NCI-H187 treated with DMSO at 0.1 percent for 48 hours (cell line): ENCODE measurements at places on chromosomes 7 and 10.

DNA sequence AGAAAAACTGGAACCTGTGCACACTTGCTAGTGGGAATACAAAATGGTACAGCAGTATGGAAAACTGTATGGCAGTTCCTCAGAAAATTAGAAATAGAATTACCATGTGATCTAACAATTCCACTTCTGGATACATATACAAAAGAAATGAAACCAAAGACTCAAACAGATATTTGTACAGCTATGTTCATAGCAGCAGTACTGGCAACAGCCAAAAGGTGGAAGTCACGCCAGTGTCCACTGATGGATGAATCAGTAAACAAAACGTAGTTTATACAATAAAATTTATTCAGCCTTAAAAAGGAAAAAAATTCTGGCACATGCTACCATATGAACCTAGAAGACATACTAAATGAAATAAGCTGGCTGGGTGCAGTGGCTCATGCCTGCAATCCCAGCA is 23.0 kb downstream of the IDE start:
- DNase-seq: no peak

DNA sequence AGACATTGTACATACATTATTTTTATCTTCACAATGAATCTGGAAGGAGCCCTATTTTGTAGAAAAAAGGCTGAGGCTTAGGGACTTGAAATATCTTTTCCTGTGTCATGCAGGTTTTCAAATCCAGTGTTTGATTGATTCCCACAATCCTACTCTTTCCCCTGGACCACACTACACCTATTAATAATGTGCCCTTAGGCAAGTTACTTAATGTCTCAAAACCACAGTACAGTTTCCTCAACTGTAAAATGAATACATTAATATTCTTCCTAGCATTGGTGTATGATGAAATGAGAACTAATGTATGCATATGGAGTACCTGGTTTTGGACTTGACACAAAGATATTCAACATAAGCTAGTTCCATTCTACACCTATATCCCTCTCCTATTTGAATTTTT is 313.3 kb upstream of the SP8 start:
- DNase-seq: no peak

- DNase-seq: no peak
Measured at GRCh38 chr7:8491106-8491505, 57.7 kb downstream of the NXPH1 start.

GRCh38 chr10:33406596-33406995 is 72.1 kb upstream of the NRP1 start:
- no peak for DNase-seq

GRCh38 chr7:44759246-44759645 is 10.6 kb downstream of the ZMIZ2 start:
- no peak for DNase-seq

GRCh38 chr10:114681542-114681941 is 23.5 kb upstream of the ABLIM1 start:
- no peak for DNase-seq

DNA sequence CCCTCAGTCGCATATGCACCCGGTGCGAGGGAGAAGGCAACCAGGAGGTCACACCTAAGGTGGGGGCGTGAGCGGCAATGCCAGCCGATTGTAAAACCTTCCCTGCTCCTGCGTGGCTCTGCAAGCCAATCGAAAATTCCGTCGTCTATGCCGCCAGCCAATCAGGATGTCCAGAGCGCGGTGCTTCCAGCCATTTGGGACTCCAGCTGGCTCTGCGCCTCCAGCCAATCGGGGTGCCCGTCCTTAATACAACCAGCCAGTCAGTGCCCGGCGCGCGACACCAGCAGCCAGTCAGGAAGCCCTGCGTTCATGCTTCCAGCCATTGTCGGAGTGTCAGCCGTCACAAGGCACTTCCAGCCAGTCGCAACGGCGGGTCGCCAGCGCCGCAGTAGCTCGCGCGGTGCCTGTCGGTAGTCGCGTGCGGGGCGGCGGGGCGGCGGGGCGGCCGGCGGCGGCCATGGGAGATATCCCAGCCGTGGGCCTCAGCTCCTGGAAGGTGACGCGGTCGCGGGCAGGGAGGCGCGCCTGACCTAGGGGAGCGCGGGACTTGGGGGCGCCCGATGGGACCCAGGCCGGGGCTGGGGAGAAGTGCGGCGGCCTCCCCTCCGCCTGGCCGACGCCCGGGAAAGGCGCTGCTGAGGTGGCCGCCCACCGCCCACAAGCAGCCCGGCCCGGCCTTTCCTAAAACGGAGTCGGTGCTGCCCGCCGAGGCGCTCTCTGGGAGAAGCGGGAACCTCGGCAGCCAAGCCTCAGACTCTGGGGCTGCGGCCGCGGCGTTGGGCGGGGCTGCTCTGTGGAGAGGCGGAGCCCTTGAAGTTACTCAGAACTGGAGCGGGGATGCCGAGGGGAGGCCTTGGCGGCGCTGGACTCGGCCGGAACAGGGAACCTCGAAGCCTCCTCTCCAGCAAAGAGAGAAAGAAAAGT is at the start of gene AKR1E2:
TSS of gene AKR1E2 (plus strand) at position 340 of the 924 bp plus-strand sequence. CDS start at position 458, 118 bp downstream.
- no peak for DNase-seq

DNA sequence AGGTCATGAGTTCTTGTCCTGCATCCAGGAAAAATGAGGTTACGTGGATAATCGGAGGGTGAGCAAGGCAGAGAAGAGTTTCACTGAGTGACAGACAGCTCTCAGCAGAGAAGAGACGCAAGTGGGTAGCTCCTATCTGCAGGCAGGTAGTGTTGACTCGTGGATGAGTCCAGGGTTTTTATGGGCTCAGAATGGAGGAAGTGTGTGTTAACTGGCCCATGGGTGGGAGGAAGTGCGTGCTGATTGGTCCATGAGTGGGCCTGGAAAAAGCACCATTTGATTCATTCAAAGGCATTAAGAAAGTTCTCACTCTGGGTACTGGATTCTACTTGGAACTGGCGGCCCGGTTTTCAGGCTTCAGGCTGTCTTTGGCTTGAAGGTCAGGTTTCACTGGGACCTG is 4.8 kb upstream of the DMTF1 start:
- no peak for DNase-seq

DNA sequence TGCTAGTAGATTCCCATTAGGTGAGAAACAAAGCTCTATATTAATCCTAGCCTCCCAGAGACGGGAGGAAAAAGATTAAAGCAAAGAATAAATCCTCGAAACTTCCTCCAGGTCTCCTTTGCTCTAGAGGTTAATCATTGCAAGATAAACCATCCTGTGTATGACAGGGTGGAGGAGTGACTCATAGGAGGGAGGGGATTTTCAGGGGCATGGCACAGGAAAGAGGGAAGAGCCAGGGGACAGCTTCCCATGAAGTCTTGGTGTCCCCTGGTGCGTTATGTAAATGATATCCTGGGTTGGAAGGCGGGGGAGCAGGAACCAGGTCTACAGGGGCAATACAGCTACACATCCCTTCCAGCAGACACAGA is 780 bp downstream of the CYP3A5 start:
- no peak for DNase-seq

- no peak for DNase-seq
Measured at GRCh38 chr7:44431091-44431608, 59.3 kb downstream of the NUDCD3 start.

GRCh38 chr7:2478399-2478785 is 2.2 kb upstream of the GRIFIN start:
- DNase-seq: no peak

GRCh38 chr10:69332278-69333010 is 54.1 kb downstream of the HK1 start:
- DNase-seq: no peak

DNA sequence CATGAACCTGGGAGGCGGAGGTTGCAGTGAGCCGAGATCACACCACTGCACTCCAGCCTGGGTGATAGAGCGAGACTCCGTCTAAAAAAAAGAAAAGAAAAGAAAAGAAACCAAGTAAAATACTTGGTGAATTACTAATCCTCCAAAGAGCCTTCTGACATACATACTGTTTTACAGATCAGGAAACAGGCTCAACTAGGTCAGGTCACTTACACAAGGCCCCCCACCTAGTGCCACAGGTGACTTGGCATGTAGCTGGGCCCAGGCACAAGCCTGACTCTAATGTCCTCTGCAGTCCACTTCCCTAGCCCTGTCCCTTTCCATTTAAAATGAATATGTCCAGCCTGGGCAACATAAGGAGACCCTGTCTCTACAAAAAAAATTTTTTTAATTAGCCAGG is 157.0 kb downstream of the TPST1 start:
- DNase-seq: no peak

- no peak for DNase-seq
Measured at GRCh38 chr7:26428571-26428970, 136.9 kb downstream of the SNX10 start.
